GM06990 (cell line): ENCODE measurements at places on chromosomes 1 and 21.

- no peak for DNase-seq
Observed at GRCh38 chr1:186977266-186977957, 148.7 kb downstream of the PLA2G4A start.

- DNase-seq = peak; percentile 48
Observed at GRCh38 chr1:236120721-236121153, 21.6 kb upstream of the GPR137B start.

DNA sequence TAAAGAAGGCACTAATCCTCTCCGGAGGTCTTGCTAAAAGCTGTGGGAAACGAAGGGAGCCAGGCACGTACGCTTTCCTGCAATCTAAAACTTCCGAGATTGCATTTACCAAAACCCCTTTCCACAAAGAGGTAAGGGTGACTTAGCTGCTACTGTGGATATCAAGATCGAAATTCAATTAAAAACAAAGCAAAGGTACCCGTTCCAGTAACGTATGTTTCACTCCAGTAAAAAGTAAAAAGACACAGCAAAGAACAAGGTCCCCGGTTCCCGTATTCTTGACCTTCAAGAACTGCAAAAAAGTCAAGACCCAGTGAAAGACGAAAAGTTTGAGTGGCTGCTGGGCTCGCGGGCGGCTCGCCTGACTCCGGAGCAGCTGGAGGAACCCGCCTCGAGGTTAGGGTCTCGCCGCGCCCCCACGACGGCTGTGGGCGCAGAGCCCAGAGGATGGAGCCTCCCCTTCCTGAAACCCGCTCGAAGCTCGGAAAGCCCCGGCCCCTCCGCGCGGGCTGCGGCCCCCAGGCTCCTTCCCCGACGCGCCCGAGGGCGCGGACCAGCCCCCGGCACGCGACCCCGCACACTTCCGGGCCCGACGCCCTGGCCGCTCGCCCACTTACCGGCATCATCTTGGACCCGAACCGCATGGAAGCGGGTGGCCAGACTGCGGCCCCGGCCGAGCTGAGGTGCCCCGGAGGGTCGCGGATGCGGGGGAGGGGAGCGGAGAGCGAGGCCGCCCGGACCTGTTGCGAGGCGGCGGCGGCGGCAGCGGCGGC is 524 bp downstream of the TP53BP2 start:
- DNase-seq = peak; percentile 73

DNA sequence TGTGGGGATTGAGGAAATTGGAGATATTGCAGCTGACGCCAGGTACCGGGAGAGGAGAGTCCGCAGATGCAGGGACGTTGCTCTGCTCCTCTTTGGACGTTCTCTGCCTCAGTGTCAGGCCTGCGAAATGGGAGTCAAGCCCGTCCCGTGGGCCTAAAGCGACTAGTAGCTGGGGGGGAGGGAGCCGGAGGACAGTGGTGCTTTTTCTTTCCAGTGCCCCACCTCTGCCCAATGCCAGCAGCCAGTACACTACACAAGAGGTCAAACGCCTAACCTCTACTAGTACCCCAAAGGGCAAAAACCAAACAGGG is 413.6 kb upstream of the ESRRG start:
- DNase-seq = no peak

- DNase-seq = no peak
Observed at GRCh38 chr1:6454856-6455751, 10.9 kb downstream of the TNFRSF25 start.

DNA sequence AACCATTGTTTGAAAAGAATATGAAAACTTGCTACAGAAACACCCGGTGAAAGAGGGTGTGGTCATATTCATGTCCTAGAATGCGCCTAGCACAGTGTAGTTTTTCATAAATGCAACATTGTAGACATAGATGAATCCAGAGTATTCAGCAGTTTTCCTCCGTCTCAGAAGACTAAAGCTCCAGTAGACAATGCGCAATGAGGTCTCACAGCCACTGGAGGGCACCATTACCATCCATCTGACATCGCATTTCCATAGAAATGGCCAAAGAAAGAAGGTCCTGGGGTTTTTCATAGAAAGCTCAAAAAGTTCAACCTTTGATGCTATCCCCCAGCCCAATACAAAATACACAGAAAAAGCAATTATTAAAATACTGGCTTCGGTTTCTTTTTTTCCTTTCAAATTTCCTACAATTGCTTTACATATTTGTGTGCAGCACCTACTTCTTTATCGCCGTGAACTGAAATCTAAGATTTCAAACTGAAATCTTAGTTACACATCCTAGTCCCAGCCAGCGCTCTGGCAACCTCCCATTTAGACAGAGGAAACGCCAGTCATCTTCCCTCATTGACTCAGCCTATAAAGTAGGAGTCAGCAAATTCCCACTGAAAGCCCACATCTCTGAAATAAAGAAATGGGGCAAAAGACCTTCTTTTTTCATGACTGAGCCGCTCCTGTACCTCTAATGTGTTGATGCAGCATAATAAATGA is 3.9 kb upstream of the CD58 start:
- DNase-seq = no peak
